Activated T-helper 2 cell treated with anti-CD3 and anti-CD28 coated beads, Interferon-gamma antibody, Interleukin-2, Interleukin-4, amounts not matched to agents 10 μg/mL and 5 μg/mL and 100 μg/mL, durations not matched to agents 14 hours and 24 hours and 36 hours (primary cell): ENCODE measurements at places on chromosomes 6 and 20. TPM values are rescaled to one million over a fixed set of nuclear protein-coding genes. Genes with fewer than 3 reads are reported as not detected.

- DNase-seq: no peak
Measured at GRCh38 chr20:48682529-48683363, 145.1 kb downstream of the PREX1 start.

- DNase-seq: peak; percentile 51
Measured at GRCh38 chr6:157761331-157761921, 61.6 kb upstream of the SNX9 start.

DNA sequence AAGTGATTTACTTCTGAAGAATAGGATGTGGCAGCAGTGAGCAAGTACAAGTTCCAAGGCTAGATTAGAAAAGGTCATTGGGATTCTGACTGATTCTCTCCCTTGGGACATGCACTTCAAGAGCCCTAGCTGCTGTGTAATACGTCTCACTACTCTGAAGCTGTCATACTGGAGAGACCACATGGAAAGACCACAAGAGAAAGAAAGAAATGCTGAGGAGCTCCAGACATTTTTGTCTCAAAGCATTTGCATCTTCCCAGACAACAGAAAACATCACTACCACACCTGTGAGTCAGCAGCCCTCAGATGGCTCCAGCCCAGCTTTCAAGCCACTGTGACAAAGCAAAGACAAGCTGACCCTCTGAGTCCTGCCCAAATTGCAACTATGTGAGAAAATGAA is 20.7 kb downstream of the TENT5A start:
- DNase-seq: no peak

DNA sequence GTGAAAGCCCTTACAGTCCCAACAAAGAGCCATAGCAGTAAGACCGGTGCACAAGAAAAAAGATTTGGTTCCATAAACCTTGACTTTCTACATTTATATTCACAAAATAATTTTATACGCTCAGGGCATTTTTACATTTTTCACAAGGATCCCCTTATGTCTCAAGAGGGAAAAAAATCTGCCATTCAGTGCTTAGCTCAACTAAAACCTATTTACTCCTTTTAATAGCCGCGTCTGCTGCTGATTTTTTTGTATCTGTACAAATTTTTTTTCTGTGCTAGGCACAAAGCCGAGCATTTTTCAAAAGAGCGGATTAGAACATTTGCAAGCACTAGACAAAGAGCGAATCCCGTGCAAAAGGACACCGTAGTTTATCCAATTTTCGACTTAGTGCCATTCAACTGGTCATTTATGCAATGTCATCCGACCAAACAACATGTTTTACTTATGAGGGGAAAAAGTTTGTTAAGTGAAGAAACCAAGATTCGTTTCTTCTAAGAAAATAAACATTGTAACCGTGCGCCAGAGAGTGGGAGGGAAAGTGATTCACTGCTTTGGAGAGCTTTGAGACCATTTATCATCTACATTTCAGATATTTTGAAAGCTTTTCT is 3.7 kb downstream of the TFAP2D start:
- no peak for DNase-seq

DNA sequence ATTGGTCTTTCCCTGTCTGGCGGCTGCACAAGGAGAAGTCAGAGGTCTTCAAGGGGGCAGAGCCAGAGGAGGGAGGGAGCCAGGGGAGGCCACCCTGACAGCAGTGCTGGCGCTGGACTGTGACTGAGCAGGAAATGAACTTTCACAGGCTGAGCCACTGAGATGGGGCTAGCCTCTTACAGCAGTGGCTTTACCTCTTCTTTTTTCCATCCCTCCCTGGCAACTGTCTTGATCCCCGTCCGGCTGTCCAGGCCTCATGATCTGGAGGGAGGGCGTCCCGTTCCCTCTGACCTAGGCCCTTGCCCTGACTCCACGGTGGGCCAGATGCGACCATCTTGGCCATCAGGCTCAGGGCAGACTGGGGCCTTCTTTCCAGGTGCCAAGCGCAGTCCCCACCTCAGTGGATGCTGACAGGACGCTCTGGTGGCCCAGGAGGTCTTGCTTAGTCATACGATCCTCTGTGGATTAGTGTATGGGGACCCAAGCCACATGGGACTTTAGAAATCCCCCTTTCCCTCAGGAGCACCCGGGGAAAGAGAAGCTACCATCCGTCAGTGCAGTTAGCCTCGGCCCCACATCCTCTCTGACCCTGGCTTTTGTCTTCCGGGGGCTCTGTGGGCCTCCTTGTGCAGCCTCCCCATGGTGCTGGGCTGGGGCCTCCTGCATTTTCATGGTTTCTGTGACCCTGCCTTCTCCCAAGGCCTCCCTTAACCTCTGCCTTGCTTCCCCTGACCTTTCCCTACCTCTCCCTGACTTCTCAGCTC is 57.4 kb upstream of the CCDC167 start:
- no peak for DNase-seq

GRCh38 chr6:26250698-26251044 is 114.3 kb upstream of the BTN3A2 start:
- no peak for DNase-seq

DNA sequence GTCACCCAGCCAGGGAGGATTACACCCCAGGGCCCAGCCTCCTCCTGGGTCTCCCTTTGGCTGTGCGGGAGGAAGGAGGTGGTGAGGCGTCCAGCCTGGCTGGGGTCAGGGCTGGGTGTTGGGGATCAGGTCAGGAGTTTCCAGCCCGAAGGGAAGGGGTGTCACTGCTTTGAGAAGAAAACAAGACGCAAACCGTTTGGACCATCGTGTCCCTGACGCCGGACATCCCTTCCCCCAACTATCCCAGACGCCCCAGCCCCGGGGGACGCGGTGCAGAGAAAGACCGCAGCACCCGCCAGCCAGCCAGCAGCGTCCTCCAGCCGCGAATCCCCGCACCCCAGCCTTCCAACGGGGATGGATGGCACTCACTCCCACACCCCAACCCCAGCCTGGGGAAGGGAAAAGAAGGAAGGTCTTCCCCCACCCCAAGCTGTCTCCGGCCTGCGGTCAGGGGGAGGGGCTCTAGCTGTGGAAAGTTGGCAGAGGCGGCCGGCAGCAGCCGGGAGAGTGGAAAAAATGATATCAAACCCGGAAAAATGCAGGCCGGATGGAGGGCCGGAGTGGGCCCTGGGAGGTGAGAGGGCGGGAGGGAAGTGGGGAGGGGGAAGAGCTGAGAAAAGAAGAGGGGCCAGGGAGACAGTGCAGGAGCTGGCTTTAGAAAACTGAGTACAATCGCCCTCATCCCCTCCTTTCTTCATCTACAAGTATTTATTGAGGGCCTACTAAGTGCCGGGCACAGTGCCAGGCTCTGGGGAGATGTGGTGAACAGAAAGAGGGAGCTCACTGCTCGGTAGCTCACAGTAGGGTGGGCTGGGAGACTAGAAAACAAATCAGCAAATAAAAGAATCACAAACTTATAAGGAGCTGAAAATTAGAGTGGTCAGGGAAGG is 10.6 kb downstream of the REM1 start:
- no peak for DNase-seq

DNA sequence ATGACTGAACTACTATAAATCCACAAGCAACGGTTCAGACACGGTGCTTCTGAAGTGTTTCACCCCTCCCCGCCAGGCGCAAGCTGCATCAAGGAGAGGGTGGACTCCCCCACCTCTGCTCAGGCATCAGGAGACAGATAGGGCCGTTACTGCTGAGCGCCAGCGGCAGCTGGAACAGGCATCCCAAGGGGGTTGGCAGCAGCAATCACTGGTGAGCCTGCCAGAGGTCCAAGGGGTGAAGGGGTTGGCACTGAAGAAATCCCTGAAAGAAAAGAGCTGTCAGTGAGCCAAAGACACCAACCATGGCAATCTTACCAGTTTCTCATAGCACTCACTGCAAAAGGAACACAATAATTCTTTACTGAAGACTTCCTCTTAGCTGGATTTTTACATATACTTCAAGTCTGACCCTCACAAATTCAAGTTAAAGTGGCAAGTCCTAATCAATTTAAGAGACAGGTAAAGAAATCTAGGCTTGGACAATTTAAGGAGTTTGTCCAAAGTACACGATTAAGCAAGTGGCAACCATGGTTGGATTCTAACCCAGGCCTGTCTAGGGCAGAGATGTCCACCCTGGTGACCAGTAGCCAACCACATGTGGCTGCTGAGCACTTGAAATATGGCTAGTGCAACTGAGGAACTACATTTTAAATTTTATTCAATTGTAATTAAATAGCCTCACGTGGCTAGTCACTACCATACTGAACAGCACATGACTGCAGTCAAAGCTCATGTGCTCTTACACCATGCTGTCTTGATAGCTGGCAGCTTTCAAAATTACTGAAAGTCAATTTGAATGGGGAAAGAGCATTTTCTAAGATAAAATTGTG is 21.7 kb upstream of the TBC1D20 start:
- no peak for DNase-seq

- DNase-seq: no peak
Measured at GRCh38 chr6:114556846-114557488, 214.1 kb upstream of the HS3ST5 start.

DNA sequence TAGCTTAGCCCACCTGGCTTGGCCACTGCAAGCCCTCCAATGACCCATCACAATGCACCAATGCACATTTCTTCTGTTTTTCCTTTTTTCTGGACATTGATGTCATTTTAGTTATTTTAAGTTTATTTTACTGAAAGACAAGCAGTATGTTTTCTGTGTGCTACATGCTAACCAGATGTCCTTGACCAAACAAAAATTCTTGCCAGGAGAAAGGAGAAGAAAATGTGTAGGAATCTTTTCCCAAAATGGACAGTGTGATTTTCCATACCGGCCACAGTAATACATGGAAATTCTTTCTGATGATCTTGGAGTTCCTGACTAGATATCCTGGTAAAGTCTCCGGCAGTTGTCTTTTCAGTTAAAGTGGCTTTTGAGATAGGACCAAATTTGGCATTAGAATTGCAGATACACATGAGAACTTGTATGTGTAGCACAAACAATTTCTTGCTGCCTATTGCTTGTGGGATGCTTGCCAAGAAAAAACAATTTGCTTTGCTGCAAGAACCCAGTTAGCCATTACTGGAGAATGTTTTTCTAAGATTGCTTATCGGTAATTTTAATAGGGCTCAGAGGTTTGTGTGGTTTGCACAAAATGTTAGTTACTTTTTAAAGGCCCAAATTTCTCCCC is 696.5 kb upstream of the CITED2 start:
- DNase-seq: no peak

DNA sequence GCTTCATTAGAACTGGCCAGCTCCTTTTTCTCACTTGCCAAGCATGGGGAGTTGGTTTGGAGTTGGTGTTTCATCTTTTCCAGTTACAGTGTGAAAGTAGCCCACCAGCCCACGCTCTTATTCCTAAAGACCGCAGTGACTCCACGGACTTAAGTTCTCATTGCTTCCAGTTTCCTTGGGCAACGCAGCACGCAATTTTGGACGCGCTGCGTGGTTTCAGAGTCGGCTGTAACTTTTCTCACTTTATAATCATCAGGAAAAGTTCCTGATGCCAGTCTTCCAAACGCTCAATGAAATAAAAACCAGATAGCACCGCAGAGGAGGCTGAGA is 381 bp upstream of the PEX7 start:
- DNase-seq: no peak

DNA sequence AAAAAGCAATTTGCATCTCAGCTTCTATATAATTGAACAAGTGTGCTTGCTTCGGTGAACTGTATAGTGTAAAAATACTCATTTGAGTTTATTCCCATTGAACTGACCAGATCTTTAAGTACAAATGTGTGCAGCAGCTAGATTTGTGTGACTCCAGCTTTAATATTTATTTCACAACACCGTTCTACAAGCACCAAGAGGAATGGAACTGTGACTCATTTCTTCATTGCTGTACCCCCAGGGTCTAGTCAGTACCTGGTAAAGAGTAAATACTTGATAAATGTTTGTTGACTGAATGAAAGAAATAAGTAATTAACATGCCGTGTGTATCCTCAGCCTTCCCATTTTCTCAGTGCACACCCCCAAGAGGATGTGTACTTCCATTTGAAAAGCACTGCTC is 464.8 kb downstream of the CBLN4 start:
- DNase-seq: no peak

- no peak for DNase-seq
Measured at GRCh38 chr6:36210182-36210581, 13.6 kb downstream of the BRPF3 start.

- peak; percentile 73 for DNase-seq
Measured at GRCh38 chr6:33425668-33426577, 6.1 kb downstream of the SYNGAP1 start.

Gene TMEM200A
- 1.1 and 1.3 TPM in 2 replicates for total RNA-seq

Gene PTK6
- total RNA-seq: 0.32 and 0.46 TPM in 2 replicates

Gene SOBP
- 0.02 and 0.18 TPM in 2 replicates for total RNA-seq

Gene ASIP
- not detected in 2 replicates for total RNA-seq

Gene C6orf163
- total RNA-seq: 1.1 TPM in 2 replicates

Gene SLC26A8
- not detected in 2 replicates for total RNA-seq
